ENCODE measurements at places on chromosomes 1 and 21. TPM values are rescaled to one million over a fixed set of nuclear protein-coding genes. Genes with fewer than 3 reads are reported as not detected.

The JTB gene
- 186 TPM for total RNA-seq

The KCNJ10 gene
- under 0.01 TPM for total RNA-seq

The RAD54L gene
- 0.50 TPM for total RNA-seq

The PLA2G2A gene
- total RNA-seq, result not detected

The CSF1 gene
- total RNA-seq, result 88.5 TPM

Measured in smooth muscle cell of trachea (primary cell).